ENCODE measurements at places on chromosomes 5 and 9.

DNA sequence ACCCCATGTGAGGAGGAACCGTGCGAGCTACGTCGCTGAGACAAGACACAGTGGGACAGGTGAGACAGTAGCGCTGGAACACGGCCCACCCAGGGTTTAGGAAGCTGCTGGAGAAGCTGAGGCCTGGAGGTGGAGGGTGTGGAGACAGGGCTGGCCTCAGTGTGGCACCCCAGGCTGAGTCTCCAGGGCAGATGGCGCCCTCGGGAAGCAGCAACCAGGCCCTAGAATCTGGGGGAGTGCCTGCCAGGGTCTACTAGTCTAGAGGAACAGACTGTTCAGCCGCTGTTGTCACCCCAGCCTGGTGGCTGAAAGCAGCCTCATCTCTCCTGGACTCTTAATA is 4.6 kb upstream of the TERT start:
- no peak for DNase-seq

- no peak for DNase-seq
Observed at GRCh38 chr9:81396528-81396927, 292.8 kb downstream of the TLE1 start.

GRCh38 chr5:63211448-63212132 is 633.0 kb downstream of the LRRC70 start:
- DNase-seq: no peak

DNA sequence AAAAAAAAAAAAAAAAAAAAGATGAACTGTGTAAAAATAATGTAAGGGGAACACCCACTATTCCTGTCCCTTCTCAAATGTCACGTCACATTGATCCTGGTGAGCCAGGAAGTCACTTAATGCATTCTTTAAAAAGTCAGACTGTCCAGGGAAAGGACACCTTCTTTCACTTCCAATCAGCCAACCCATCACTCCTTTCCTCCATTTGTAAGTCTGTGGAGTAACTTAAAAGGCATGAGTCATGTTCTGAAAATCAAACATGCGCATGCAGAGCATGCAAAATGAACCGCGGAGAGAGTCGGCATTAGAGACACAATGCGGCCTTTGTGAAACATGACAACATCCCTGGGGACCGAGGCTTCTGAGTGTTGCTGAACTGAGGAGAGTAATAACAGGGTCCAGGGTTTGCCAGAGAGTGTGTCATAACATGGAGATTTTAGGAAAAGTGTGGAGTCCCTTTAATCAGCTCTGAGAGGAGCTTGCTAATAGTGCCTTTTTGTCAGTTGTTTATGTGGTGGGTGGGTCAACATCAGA is 77.6 kb upstream of the SEMA6A start:
- DNase-seq: no peak

GRCh38 chr5:133412661-133413060 is 199.7 kb downstream of the FSTL4 start:
- DNase-seq: no peak

DNA sequence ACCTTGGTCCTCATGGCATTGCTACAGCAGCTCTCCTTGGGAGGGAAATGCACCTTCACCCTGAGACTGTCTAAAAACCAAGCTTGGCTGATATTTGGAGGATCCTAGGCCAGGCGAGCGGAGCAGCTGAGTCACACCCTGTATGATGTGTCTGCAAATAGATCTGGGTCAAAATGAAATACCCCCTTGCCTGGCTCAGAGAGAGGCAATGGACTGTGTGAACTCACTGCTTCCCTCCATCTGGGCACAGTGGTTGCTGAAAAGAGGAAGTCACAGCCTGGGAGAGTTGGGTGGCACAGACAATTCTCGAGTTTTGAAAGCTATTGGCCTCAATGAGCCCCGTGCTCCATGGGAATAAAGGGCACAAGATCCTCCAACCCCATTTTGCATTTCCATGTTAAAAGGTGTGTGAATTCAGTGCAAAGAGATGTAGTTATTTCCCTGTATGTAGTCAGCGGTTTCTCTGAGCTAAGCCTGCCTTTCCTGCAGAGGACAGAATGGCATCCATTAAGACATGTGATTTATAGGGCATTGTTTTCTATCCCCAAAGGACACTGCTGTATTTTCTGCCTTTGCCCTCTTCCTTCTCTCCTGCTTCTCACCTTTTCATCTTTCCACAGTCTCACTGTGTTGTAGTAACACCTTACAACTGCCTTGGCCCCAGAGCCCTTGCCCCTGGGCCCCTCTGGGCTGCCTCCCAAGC is 177.2 kb downstream of the GADD45G start:
- no peak for DNase-seq

DNA sequence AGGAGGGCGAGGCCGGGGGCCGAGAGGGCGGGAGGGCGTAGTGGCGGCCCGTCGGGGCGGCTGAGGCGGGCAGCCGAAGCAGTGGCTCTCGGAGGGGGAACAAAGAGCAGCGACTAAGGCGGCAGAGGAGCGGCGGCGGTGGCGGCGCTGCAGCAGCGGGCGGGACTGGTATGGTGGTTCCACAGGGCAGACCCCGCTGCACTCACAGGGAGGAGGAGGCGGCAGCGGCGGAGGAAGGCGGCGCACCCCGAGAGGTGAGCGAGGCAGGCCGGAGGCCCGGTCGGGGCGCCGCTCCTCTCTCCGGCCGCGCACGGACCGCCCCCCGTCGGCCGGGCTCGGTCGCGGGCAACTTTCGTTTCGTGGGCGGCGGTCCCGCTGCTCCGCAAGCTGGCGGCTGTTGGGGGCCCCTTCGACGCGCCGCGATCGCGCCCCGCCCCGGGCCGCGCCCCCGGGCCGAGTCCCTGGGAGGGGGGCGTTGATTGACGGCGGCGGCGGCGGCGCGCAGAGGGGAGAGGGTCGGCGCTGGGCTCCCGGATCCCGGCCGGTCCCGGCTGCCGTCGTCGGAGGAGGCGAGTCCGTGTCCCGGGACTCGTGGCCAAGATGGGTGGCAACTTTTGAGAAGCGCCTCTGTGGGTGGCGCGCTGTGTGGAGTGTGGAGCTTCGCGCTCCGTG is 467 bp downstream of the CNOT6 start:
- no peak for DNase-seq

DNA sequence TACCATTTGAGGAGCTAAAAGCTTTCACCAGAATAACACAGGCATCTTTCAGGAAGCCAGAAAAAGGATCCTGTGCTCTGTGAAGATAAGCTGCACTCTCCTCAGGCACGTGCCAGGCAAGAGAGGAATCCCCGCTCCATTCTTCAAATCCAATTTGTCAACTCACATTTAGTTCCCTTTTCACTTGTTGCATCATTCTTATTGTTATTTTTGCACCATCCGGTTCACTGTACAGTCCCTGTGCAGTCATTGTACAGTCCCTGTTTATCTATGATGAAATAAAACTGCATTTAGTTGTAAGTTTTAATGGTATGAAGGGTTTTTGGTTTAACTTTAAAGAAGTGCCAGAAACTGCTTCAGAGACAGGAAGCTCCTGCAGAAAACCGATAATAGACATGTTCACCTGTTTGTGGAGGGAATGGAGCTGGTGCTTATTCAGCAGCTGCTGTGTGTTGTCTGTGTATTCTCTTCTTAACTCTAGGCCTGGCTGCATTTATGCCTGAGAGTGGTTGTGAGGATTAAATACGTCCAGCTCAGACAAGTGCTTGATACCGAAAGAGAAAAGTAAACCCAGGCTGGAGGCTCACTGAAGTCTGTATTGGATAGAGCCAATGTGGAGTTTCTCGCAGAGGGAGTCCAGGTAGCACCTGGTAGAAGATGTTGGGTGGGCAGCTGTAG is 22.4 kb downstream of the IFNW1 start:
- DNase-seq: no peak

GRCh38 chr9:132531710-132532570 is 50.5 kb upstream of the BARHL1 start:
- DNase-seq: no peak

GRCh38 chr5:58239731-58240130 is 220.2 kb downstream of the PLK2 start:
- DNase-seq: no peak

- DNase-seq: no peak
Observed at GRCh38 chr9:125699870-125700269, 7.1 kb downstream of the MAPKAP1 start.

GRCh38 chr5:35309365-35310130 is 79.3 kb upstream of the PRLR start:
- no peak for DNase-seq

GRCh38 chr9:90598191-90598590 is 44.4 kb downstream of the DIRAS2 start:
- no peak for DNase-seq

DNA sequence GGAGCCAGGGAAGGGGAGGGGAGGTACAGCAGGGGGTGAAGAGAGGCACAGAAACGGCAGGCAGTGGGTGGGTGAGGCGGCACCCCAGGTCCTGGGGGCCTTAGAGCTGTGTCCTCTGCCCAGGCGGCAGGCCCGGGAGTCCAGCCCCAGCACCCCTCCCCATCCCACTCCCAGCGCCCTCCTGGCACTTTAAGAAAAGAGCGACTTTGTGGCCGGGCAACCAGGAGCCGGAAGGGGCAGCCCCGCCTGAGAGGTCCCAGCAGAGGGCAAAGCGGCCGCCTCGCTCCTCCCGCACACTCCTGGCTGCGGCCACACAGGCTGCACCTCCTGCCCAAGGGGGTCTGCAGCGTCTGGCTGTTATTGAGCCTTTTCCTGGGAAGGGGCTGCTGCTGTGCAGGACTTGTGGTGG is 42.6 kb downstream of the NACC2 start:
- DNase-seq: peak; percentile 23

DNA sequence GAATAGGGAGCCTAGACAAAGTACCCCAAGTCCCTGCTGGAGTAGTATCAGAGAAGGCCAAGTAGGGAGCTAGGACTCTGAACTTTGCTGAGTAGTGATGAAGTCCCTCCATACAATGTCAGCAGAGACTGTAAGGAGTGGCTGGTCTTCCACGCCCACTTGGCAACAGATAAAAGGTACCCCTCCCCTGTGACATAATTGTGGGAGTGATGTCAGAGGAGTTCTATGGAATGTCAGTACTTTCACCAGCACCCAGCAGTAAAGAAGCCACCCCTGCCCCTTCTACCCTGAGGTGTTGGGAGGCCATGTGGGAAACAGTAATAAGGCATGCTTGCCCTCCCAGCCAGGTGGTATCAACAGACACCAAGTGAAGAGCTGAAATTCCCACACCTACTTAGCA is 143.9 kb downstream of the SLIT3 start:
- DNase-seq: no peak

GRCh38 chr9:122125158-122125508 is 32.0 kb upstream of the TTLL11 start:
- peak; percentile 45 for DNase-seq

- no peak for DNase-seq
Observed at GRCh38 chr5:5884593-5884992, 462.1 kb downstream of the ICE1 start.

- no peak for DNase-seq
Observed at GRCh38 chr9:34049630-34050384, 1.1 kb upstream of the UBAP2 start.

GRCh38 chr5:112549127-112549526 is 130.1 kb upstream of the EPB41L4A start:
- DNase-seq: no peak

GRCh38 chr5:80622756-80623155 is 31.7 kb upstream of the MSH3 start:
- DNase-seq: no peak

GRCh38 chr9:112377087-112377486 is 2.8 kb upstream of the HSDL2 start:
- DNase-seq: no peak

DNA sequence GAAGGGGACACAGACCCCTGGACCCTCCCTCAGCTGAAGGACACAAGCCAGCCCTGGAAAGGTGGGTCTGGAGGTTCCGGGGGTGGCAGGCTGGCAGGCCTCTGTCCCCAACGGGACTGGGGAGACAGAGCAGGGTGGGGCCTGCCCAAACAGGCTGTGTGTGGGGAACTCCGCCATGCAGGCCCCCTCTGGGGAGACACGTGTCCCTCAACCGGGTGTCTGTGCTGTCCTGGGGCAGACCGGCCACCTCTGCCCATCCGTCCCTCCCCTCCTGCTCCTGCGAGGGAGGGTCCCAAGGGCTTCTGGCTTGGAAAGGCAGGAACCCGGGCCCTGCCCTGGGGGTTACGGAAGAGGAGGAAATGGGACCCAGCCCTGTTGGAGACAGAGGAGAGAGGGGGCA is 1.4 kb downstream of the SLC34A3 start:
- DNase-seq: no peak

DNA sequence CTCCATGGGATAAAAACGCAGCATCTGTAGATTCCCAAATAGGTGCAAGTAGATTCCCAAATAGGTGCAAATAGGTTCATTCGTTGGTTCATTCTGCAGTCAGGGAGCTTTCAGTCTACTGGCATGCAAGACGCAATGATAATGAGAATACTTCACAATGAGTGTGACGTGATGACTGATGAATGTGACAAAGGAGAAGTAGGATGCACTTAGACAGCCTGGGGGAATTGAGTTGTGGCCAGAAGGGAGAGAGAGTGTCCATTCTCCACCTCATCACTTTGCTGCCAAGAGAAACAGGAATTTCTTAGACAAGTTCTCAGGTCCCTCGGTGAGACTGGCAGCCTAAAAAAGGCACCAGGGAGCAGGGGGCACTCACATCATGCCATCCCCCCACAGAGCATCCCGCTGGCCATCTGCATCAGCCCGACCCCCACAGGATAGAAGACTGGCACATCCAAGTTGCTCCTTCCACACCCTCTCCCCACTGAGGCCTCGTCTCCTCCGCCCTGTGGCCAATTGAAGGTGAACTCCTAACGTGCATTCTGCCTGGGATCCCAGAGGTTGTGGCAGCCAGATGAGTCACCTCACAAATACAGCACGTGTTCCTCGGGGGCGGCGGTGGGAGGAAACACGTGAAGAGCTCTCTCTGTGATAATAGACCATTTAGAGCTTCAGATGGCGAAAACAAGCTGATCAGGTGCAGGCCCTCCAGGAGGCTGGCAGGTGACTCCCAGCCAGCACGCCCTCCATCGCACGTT is 19.9 kb upstream of the KCNIP1 start:
- no peak for DNase-seq

Data from HS-27A (cell line).